ENCODE measurements at places on chromosomes 4 and X.

- DNase-seq, result no peak
Observed at GRCh38 chr4:48270951-48271473, 1.4 kb upstream of the TEC start.

- DNase-seq, result no peak
Observed at GRCh38 chr4:146095091-146095690, 80.3 kb upstream of the LSM6 start.

DNA sequence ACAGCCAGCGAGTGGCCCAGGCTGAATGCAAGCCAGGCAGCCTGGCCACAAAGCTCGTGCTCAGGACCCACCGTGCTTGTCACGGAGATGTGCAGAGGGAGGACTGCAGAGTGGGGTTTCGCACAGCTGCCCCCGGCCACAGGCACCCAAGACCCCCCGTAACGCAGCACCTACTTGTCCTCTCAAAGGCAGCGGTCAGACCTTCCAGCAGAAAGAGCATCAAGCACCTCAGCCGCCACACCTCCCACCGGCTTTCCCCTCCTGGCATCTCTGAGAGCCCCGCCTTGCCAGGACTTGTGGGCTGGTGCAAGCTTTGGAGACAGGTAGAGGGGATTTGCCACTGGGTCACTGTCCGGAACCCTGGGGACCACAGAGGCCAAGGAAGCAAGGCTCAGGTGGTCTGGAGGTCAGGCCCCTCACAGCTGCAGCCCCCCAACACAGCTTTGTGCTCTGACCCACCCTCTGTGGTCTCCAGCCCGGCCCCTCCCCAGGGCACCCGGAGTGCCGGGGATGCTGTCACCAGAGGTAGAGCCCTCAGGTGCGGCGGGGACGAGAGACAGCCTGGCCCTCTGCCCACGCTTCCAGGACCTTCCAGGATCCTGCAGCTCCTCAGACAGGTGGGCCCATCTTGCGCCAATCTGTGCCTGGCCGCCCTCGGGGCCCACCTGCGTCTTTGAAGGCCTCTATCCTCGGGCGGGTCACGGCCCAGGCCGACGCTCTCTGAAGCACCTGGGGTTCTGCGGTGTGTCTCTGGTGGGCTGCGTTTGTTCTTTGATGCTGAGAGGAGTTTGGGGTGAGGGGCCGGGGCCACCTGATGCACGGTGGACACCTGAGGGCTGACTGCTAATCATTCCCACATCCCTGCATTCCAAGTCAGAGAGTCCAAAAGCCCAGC, 34.4 kb upstream of the HMX1 start:
- peak; percentile 12 for DNase-seq

DNA sequence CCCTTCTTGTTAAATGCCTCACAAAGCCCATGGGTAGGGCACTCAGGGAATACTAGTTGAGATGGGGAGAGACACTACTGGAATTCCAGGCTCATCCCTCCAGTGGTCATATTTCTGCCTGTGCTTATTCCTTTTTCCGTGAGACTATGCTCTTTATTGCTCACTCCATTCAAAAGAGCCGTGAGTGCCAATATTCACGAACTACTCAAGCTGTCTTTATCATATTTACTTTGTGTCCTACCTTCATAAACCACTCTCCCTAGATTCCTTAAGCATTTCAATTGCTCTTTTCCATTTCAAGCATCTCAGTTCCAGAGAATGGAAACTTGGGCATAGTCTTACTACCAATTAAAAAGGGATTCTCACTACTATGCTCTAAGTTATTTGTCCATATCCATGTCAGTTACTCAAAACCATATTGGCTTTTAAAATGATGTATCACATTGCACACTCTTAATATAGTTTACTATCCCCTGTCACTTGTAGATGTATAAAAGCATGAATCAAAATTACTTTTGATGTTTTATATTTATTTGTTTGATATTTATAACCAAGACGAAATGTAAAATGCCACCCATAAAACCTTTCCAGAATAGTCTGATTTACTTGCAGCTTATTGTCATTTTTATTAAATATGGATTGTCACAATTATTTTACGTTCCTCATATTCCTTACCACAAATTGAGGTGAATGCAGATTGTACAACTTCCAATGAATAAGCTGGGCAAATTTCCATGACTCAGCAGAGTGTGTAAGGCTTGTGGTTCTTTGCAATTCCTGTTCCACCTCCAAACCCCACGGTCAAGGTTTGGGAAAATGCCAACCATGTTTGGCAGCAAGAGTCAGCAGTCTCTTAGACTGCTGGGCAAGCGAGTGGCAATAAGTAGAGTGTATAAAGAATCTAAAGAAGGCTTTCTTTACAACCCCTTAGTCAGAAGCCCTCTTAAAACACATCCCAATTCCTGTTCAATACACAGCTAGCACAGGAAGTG, 24.4 kb downstream of the ENOX2 start:
- DNase-seq, result peak; percentile 45

DNA sequence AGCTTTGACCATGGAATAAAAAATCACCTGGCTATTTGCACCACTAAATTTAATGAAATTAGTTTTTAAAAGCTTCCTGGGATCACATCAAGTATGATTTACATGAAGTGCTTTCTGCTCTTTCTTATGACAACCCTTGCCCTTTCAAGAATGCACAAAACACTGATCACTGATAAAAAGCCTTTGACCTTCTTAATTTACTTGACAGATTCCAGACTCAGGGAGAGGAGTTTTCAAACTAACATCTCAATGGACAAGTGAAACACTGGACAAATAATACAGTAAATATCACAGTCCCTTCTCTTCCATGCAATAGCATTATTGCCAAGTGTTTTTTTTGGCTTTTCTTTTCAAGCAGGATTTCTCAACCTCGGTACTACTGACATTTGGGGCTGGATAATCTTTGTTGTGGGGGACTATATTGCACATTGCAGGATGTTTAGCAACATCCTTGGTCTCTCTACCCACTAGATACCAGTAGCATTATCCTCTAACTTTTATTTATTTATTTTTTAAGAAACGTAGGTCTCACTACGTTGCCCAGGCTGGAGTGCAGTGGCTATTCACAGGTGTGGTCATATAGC, 86.3 kb downstream of the ZNF827 start:
- DNase-seq, result no peak

- no peak for DNase-seq
Observed at GRCh38 chr4:86386817-86387415, 27.1 kb upstream of the MAPK10 start.

- DNase-seq, result no peak
Observed at GRCh38 chrX:136906921-136907510, 26.5 kb upstream of the RBMX start.

- DNase-seq, result no peak
Observed at GRCh38 chr4:141473026-141473540, 163.3 kb upstream of the IL15 start.

DNA sequence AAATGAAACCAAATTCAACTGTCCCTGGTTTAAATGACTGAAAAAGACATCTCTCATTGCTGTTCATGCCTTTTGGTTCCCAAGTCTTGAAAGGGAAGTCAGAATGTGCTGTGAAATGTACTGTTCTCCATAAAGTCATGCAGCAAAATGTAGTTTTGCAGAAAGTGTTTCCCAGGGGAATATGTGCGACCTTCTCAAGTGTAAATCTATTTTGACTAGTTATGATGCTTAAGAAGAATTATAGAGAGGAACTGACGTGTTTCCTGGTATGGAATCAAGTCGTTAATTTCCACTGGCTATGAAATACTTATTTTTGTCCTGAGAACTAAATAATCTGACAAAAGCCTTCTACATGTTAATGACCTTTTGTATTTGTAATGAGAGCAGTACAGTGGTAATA, 223.1 kb downstream of the CLCN4 start:
- no peak for DNase-seq

DNA sequence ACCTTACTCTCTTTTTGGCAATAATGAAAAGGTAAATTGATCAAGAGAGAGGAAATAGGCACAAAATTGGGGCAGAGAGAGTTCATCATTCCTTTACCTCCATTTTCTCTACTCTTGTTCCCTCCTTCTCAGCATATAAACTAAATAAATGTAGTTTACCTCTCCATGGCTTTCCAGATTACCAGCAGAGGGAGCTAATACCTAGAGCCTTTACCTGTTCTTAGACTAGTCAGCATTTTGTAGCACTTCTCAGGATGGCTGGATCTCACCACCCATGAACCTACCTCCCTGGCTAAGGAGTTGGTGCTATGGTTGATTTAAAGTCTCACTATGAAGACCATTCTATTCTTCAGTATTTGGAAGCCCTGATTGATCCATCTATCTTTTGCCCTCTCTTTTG, 15.7 kb downstream of the OFD1 start:
- DNase-seq, result no peak
